ENCODE measurements at places on chromosomes 2 and 18. TPM values are rescaled to one million over a fixed set of nuclear protein-coding genes. Genes with fewer than 3 reads are reported as not detected.
A peak's percentile ranks its signal among the peaks of the same experiment; 100 is the strongest.

GRCh38 chr18:21112140-21112473, 494 bp upstream of the ROCK1 start:
- no peak for DNase-seq

DNA sequence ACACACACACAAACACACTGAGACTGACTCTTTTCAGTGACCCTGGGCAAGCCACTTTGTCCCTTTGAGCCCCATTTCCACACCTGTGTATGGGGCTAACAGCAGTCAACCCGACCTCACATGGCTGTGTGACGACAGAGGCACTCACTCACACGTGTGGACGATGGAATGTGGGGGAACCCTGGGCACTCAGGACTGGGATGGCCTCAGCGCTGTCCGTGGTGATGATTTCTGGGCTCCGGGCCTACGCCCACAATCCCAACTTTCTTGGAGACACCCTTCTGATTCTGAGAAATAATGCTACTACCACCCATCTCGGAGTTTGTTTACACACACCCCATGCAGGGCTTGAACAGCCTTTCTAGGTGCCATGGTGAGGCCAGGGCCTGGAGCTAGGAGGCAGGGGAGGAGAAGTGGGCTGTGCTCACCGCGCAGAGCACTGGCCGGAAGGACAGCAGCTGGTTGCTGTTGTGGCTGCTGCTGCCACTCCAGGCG, 1.5 kb downstream of the CRYBA2 start:
- DNase-seq = no peak

- no peak for DNase-seq
Measured at GRCh38 chr18:21684731-21685130, 19.8 kb downstream of the ABHD3 start.

GRCh38 chr18:55314615-55315237, 273.3 kb downstream of the TCF4 start:
- no peak for DNase-seq

- no peak for DNase-seq
Measured at GRCh38 chr2:59583173-59583765, 970.2 kb downstream of the BCL11A start.

- peak; percentile 64 for DNase-seq
Measured at GRCh38 chr2:96174251-96175144, 29.3 kb upstream of the DUSP2 start.

DNA sequence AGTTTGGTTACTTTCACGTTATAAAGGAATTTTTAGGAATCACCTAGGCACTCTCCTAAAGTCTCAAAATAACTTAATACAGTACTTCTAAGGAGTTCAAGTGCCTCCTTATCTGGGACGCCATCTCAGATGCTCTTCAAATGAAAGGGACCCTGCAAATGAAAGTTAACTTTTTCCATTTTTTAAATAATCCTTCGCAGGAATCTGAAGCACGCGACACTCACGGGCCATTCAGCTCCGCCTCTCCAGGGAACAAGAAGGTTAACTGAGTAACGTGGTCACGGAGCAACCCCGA, 537 bp upstream of the ZC3H15 start:
- DNase-seq = no peak

GRCh38 chr2:126644630-126645191, 11.2 kb upstream of the GYPC start:
- DNase-seq = no peak

DNA sequence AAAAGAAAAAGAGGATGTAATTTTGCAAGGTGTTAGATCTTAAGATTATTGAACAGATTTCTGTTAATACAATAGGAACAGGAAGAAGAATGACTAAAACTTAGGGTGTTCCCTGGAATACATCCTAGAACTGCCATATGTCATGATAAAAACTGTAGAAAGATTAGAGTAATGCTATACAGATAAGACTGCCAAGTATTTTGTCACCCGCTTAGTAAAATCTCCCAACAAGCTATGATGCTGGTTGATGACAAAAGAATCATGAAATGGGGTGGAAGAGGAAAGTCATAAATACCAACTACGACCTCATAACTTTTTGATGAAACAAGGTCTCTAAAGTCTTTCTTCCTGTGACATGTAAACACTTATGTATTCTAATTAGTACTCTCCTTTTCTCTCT, 163.6 kb upstream of the COL3A1 start:
- DNase-seq = no peak

- DNase-seq = no peak
Measured at GRCh38 chr2:17979707-17980106, 101.2 kb downstream of the KCNS3 start.

- no peak for DNase-seq
Measured at GRCh38 chr2:2472881-2473280, 141.8 kb upstream of the MYT1L start.

- no peak for DNase-seq
Measured at GRCh38 chr2:38968021-38968420, 78.3 kb downstream of the ARHGEF33 start.

GRCh38 chr2:128090575-128090944, 440 bp upstream of the UGGT1 start:
- no peak for DNase-seq

GRCh38 chr2:180660881-180661685, 319.3 kb upstream of the UBE2E3 start:
- DNase-seq = no peak

GRCh38 chr2:200222791-200223190, 83.7 kb upstream of the SPATS2L start:
- DNase-seq = no peak

- DNase-seq = no peak
Measured at GRCh38 chr2:227036527-227036926, 127.5 kb downstream of the COL4A4 start.

GRCh38 chr2:124884315-124884714, 859.2 kb downstream of the CNTNAP5 start:
- no peak for DNase-seq

GRCh38 chr2:233811087-233811486, 33.0 kb downstream of the MROH2A start:
- no peak for DNase-seq

GRCh38 chr2:38167968-38168350, 92.0 kb upstream of the CYP1B1 start:
- DNase-seq = no peak

Gene TTC32
- total RNA-seq = 3.5 TPM

Gene KLHL30
- total RNA-seq = not detected

Gene MAL
- not detected for total RNA-seq

Gene CCDC150
- 1.4 TPM for total RNA-seq

Gene TDRD15
- 0.15 TPM for total RNA-seq

Gene RBBP8
- 59.9 TPM for total RNA-seq

Gene MROH2A
- total RNA-seq = not detected

Gene IL1F10
- total RNA-seq = not detected
